ENCODE measurements at places on chromosomes 6 and 20. TPM values are rescaled to one million over a fixed set of nuclear protein-coding genes. Genes with fewer than 3 reads are reported as not detected.
A peak's percentile ranks its signal among the peaks of the same experiment; 100 is the strongest.

- DNase-seq = no peak
These were observed 36.4 kb upstream of the UTRN start for GRCh38 chr6:144248476-144249301.

- no peak for DNase-seq
These were observed 17.0 kb upstream of the CD109 start for GRCh38 chr6:73679009-73679408.

DNA sequence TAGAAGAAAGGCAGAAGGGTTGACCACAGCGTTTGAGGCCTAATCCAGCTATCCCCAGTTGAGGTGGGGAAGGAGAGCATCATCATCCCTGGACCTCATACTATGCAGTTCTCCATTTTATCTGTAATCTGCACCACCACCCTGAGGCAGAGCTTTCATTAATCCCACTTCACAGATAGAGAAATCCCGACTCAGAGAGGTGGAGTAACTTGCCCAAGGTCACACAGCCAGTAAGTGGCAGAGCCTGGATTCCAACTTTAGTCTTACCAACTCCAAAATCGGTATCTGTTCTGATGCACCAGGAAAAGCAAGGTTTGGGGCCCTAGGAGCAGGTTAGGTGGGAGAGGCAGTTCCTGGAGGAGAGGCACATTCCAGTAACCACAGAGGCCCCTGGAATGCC lies 6.7 kb downstream of the TMEM74B start:
- no peak for DNase-seq

DNA sequence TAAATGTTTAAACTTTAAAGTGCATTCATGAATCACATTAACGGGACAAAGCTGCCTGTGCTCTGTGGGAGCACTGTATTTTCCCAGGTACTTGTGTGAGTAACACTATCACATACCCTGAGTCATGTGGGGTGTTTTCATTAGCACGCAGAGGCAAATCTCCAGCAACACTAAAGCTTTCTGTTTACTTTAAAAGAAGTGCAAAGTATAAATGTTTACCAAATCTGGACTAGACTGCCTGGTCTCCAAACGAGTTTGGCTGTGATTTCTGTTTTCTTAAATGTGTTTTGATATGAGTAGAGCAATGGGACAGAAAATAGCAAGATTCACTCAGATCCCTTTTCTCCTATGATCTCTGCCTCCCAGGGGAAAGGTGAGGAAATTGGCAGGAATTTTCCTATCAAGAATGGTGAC lies 28.8 kb upstream of the RIPPLY2 start:
- DNase-seq = peak; percentile 94

DNA sequence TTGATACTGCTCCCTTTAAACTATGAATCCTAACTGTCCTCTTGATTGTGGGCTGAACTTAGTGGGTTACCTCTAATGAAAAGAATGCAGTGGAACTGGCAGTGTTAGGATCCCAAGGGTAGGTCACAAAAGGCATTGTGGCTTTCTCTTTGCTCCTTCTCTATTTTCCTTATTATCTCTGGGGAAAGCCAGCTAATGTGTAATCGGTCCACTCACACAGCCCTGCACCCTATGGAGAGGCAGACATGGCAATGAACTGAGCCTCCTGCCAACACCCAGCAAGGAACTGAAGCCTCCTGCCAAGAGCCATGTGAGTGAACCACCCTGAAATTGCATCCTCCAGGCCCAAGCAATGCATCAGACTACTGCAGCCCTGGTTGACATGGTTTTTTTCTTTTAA lies 24.6 kb upstream of the ZNF133 start:
- no peak for DNase-seq

- DNase-seq = no peak
These were observed 195.1 kb downstream of the KIF16B start for GRCh38 chr20:16378122-16378521.

DNA sequence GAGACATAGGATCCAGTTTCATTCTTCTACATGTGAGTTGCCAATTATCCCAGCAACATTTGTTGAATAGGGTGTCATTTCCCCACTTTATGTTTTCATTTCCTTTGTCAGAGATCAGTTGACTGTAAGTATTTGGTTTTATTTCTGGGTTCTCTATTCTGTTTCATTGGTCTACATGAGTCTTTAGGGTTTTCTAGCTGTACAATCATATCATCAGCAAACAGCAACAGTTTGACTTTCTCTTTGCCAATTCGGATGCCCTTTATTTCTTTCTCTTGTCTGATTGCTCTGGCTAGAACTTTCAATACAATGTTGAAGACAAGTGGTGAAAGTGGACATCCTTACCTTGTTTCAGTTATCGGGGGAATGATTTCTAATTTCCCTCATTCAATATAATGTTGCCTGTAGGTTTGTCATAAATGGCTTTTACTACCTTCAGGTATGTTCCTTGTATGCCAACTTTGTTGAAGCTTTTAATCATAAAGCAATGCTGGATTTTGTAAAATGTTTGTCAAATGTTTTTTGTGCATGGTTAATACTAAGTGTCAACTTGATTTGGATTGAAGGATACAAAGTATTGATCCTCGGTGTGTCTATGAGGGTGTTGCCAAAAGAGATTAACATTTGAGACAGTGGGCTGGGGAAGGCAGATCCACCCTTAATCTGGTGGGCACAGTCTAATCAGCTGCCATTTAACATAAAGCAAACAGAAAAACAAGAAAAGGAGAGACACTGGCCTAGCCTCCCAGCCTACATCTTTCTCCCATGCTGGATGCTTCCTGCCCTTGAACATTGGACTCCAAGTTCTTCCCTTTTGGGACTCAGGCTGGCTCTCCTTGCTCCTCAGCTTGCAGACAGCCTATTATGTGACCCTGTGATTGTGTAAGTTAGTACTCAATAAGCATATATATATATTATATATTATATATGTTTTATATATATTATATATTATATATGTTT lies 23.3 kb downstream of the MICA start:
- DNase-seq = no peak

DNA sequence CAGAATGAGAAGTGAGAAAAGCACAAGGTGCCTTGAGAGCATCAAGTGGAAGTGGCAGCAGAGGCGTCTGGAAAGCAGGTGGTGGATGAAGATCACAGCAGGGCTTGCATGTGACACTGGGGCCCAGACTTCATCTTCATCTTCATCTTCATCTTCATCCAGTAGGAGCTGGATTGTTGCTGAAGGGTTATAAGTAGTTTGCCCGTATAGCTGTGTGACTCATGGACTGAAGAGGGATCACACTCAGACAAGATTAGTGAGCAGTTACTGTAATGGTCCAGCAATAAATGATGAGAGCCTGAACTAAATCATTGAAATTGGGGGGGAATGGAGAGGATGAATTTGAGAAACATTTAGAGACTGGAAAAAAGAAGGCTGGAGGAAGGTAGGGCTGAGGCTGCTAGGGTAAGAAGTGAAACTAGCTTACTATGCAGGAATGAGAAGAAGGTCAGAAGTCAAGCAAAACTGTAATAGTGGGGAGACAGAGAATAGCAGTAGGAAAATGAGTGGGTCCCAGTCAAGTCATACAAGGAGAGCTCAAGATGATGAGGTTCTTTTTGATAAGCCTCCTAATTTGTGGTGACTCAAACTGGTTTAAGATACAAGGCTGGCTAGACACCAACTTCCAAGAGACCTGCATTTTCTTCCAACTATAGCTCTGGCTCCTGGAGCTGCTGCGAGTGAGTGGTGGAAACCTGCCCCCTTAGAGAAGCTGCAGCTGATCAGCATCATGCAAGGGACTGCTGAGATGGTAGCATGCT lies 92.3 kb upstream of the BEND6 start:
- peak; percentile 42 for DNase-seq

- DNase-seq = no peak
These were observed 120.8 kb upstream of the TNFAIP3 start for GRCh38 chr6:137746264-137746663.

ADGB gene
- not detected for total RNA-seq

DNA sequence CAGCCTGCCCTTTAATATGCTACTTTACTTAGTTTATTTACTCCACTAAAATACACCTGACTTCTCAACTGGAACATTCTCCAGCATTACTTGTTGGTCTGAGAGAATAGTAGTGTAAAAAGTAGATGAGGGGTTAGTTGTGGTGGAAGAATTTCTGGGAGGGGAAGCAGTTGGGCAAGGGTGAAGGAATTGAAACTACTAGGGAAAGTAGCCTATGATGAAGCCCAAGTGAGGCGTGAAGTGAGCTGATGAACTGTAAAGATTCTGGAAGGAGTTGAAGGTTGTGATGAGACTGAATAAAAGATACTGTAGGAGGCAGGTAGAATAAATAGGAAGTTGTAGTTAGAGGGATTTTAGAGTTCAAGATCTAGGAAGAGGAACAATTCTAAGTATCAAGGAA lies 72.5 kb downstream of the ITCH start:
- DNase-seq = no peak

- no peak for DNase-seq
These were observed 22.9 kb downstream of the HLA-DRA start for GRCh38 chr6:32462609-32463008.

DNA sequence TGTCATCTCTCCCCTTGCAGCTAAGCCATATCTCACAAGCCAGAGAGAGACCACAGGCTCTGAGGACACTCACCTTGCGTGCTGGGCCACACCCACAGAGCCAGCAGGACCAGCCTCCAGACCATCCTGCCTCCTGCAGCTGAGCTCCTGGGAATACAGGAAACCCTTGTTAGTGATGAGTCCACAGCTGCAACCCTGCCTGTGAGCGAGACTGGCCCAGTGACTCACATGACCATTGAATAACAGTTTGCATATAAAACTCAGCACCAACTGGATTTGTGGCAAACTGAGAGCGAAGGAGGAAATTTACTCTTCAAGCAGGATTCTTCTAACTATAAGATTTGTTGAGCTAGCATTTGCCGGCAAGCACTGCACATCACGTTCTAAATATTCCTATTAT lies 3.0 kb downstream of the THBS2 start:
- DNase-seq = no peak
